Lower leg skin (tissue), 4 donors: ENCODE measurements at places on chromosomes 1 and 21. TPM values are rescaled to one million over a fixed set of nuclear protein-coding genes. Genes with fewer than 3 reads are reported as not detected.
A peak's percentile ranks its signal among the peaks of the same experiment; 100 is the strongest.

DNA sequence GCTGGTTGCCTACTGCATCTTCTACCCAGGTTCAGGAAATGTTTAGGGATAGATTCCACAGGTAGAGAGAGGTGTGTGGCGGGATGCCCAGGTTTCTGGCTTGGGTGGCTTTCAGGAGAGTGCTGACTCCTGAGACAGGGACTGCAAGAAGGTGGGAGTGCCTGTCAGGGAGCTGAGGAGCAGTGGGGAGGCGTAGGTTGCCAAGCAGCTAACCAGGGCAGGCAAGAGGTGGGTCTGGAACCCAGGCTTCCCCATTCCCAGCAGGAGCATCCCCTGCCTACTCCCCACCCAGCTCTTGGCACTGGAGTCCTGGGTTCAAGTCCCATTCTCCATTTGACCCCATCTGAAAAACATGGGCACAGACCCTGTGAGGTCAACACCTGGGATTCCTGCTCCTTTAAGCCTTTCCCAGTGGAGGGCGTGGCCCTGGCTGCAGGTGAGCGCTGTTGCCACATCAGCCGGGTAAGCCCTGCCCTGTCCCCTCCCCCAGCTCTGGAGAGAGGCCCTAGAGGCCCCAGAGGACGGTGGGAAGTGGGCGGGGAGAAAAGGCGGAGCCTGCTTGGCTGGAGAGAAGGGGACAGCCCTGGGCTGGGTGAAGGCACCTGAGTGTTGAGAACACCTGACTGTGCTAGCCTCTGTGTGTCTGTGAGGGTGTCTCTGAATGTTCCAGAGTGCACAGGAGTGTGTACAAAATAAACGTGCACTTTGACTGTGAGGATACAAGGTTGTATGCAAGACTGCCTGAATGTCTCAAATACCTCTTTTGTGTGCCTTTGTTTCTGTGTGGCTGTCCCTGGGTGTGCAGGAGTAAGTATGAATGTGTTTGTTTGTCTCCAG is 14.0 kb upstream of the SYNC start:
- DNase-seq = peak; percentile 81

GRCh38 chr1:238293075-238293474 is 402.4 kb upstream of the ZP4 start:
- DNase-seq = no peak

GRCh38 chr1:93537396-93537795 is 89.5 kb downstream of the FNBP1L start:
- DNase-seq = no peak

GRCh38 chr1:59007820-59008598 is 224.2 kb upstream of the JUN start:
- DNase-seq = no peak

DNA sequence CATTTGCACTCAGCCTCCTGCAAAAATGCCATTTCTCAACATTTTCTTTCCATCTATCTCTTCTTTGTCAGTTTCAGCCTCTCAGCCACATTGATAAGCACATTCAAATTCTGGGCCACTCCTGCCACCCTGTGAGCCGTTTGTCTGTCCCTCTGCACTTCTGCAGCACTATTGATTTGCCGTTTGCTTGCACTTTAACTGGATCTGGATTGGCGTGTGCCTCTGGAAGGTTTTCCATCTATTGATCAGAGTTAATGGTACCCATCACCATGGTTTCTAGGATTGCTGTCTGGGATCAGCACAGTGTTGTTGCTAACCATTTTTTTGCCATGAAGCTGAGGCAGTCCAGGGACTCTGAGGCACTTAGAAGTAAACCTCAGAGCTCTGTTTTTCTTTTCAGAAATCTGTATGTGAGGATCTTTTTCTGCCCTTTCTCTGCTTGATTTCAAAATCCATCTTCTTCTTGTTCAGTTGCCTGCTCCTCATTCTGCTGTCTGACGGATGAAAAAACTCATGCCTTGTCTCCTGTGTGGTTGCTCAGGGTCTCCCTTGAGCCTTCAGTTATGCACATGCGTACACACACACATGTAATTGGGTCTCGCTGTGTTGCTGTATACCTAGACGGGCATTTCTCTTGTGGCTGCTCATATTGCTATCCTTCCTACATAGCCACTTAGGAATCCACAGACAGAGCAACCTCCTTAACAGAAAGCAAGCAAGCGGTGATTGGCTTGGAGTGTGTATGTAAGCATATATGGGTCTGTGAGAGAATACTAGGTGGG is 67.9 kb downstream of the NOS1AP start:
- no peak for DNase-seq

DNA sequence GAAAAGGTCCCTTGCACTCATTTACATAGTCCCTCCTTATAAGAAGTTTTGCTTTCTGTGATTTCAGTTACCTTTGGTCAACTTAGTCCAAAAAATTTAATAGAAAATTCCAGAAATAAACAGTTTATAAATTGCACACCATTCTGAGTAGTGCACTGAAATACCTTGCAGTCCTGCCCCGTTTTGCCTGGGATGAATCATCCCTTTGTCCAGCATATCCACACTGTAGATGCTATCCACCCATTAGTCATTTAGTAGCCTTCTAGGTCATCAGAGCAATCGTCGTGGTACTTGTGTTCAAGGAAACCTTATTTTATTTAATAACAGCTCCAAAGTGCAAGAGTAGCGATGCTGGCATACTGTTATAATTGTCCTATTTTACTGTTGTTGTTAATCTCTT is 38.0 kb downstream of the SPRTN start:
- DNase-seq = no peak

DNA sequence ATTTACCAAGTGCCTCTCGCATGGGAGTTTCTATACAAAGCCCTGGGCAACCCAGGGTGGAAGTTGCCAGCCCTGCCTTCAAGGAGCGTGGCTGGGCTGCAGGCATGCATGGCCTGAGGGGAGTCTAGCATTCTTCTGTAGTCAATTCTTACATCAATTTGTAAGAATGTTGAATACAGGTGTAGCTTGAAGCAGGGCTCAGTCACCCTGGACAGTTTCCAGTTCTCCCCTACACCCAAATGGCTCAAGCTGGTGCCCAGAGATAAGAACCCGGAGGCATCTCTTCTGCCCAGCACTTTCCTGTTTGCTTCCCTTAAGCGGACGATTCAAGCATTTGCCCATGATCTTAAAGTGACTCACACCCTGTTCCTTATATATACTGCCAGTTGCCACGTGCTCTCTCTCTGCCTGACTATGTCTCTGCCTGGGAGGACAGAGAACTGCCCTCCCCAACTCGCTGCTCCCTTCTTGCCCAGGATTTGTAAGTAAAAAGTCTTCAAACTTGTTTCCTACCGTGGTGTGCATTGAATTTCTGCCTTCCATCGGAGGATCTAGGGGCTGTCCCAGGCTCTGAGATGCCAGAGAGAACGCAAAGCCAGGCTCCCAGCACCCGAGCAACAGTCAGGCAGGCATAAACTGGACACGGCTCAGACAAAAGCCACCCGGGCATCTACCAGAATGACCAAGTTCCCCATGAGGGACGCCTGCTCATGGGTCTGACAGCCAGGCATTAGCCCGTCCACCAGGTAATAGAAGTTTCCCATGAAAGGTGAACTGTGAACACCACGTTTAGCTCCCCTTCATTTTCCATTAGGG is 50.9 kb upstream of the AJAP1 start:
- peak; percentile 72 for DNase-seq

- peak; percentile 63 for DNase-seq
These were observed 1.7 kb upstream of the JUN start for GRCh38 chr1:58785442-58786058.

DNA sequence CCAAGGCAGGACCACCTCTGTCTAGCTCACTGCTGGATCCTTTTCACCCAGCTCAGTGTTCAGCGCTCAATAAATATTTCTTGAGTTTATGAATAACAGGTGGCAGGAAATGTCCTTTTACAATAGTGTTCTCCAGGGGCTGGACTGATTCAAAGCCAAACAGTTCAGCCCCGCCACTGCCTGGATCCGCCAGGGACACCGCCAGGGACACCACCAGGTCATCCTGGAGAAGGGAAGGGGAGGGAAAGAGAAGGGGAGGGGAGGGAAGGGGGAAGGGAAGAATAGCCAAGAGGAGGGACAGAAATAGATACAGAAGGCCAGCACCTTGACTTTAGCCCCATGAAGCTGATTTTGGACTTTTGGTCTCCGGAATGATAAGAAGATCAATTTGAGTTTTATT is 255.6 kb downstream of the GRIK3 start:
- DNase-seq = no peak

The E2F2 gene
- 6.1 TPM for total RNA-seq

The PTPRC gene
- 4.2 TPM for total RNA-seq

The SPRR5 gene
- 73.7 TPM for total RNA-seq
